Activated naive CD8-positive, alpha-beta T cell treated with anti-CD3 and anti-CD28 coated beads, Interleukin-2, amount 50 U/mL, for 24 hours (primary cell): ENCODE measurements at places on chromosomes 12 and 14.

DNA sequence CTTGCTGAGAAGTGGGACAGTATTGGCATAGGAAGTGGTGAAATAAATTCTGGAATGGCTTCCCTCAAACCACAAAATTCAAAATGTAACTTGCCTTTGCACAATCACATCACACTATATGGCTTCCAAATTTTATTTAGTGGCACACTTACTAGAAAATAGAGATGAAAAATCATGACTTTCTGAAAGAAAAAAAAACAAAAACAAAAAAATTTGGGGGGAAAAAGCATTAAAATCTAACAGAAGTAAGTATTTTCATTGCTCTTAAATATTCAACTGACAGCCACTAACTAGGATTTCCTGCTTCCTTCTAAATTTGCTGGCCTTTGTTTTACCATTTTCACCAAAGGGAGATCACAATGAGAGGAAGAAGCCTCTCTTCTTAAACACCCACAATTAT, 23.0 kb downstream of the ATF7 start:
- no peak for DNase-seq

DNA sequence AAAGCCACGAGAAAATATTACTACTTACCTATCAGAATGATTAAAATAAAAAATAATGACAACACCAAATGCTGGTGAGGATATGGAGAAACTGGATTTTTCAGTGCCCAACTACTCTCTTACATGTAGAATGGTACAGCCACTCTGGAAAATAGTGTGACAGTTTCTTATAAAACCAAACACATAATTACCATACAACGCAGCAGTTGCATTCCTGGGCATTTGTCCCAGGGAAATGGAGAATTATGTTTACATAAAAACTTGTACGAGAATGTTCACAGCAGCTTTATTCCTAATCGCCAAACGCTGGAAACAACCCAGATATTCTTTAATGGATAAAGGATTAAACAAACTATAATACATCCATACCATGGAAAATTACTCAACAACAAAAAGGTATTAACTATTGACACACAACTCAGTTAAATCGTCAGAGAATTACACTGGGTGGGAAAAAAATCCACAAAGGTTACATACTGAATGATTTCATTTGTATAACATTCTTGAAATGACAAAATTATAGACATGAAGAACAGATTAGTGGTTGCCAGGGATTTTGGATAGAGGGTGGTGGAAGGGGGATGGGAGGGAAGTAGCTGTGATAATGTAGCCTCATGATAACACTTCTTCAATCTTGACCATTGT, 35.4 kb downstream of the TAOK3 start:
- DNase-seq: no peak

DNA sequence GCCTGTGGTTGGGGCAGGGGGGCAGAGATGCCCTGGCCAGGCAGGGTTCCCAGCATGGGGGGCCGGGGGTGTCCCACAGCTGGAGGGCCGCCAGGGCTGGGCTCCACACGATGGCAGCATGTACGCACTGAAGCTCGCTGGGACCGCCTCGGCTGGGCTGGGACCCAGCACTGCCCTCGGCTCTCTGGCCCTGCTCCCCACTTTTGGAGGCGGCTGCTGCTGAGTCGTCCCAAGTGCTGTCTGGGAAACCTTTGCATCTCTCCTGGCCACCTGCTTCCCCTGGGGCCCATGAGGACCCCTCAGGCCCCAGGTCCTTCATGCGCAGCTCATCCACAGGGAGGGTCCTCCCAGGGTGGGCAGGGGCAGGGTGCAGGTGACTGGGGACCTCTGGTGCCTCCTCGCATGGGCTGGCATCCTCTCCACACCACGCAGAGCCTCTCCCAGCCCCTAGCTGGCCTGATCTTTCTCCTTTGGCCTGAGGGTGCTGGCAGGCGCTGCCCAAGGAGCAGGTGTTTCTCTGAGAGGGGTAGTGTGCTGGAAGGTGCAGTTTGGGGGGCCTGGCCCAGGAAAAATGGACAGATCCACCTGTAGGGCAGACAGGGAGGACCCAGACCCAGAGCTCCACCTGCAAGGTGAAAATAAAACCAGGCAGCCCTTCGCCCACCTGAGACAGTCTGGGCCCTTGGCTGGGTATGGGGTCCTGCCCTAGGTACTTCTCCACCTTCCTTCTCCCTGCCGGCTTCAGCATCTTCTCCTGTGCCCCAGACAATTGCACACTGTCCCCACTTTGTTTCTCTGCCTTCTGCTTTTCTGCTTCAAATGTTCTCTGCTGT, 46.9 kb downstream of the DLK1 start:
- no peak for DNase-seq

GRCh38 chr12:55610598-55610997, 26.1 kb upstream of the OR10P1 start:
- no peak for DNase-seq

DNA sequence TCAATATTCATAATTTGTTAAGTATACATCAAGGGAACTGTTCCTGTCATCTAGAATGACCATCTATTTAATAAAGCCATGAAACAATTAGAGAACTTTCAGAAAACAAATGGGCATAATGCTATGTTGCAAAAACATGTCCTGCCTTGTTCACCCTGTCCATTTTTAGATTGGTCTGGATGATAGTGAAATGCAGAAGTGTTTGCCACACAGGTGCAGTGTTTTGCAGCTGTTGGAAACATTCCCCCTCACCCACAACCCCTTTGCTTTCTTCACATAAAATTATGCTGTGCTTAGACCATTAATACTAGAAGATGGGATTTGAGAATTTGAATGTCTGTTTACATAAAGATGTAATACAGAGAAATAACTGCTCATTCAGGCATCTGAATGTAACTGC, 36.5 kb downstream of the LEMD3 start:
- no peak for DNase-seq

DNA sequence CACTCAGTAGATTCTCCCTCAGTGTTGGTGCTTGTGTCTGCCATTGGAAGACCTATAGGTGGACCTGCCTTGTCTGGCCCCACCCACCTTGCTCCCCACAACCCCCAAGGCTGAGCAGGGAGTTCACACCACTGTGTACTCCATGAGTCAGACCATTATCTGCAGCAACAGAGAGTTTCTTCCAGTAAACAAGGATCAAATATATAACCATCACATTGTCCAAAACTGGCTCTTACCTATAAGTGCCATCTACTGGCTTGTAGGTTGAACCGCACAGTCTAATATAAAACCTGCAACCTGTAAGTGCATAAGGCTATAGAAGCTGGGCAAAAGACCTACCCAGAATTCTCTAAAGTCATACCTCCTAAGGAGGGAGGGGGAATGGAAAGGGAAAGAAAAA, 7.9 kb downstream of the TAS2R13 start:
- no peak for DNase-seq

- no peak for DNase-seq
Measured at GRCh38 chr14:65531148-65531547, 118.6 kb downstream of the FUT8 start.

DNA sequence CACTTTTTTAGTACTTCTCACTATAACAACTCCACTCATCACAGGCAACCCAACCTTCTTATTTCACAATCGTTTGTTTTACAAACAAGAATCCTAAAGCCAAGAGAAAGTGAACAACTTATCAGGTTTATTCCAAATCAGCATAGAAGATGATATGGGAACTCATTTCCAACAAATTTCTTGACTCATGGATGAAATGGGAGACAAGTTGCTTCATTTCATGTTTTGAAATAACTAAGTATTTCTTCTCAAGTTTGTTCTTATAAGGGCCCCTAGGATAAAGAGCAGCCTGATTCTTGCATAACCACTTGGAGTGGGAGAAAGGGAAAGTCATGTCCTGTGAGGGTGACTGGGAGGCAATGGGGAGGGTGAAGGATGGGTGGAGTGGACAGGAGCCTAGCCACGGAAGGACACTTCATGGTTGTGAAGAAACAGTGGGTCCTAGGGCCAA, 168.3 kb downstream of the DUSP6 start:
- DNase-seq: no peak

DNA sequence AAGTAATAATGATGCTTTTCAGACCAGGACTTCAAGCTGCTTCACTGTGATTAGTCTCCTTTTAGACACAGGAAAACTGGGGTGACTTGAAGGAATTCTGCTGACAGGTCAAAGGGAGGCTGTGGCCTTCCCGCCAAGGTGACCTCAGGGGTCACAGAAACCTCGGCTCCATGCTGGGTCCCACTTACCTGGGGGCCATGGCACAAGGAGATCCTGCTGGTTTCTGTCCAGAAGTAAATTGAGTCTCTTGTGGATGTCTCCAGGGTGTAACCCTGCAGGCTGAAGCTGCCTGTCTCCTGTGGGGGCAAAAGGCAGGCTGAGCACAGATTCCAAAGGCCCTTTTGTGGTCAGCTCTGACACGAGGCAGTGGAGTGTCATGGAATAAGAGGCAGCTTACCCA, 138.7 kb upstream of the MED13L start:
- DNase-seq: no peak

GRCh38 chr14:76464856-76465255, 88.9 kb downstream of the ESRRB start:
- no peak for DNase-seq

DNA sequence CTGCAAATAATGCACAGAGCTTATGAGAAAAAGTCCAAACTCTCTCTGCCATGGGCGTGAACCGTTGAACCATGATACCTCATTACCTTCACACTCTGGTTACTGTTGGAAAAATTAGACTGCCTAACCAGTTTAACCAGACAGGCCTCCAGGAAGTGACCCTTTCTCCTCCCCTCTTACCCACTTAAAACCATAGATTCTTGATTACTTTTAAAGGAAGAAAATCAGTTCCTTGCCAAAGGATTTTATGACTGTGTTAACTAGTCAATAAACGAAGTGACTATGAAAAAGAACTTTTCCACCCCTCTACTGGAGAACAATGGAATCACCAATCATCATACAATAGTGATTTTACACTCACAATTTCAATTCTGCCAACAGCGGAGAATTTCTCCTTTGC, 254.0 kb upstream of the ATP2B1 start:
- no peak for DNase-seq

GRCh38 chr12:19615384-19615725, 176.1 kb downstream of the AEBP2 start:
- DNase-seq: no peak

- peak; percentile 68 for DNase-seq
Measured at GRCh38 chr14:65222440-65222858, 120.1 kb upstream of the MAX start.

GRCh38 chr12:81863406-81863805, 104.3 kb upstream of the PPFIA2 start:
- DNase-seq: no peak

DNA sequence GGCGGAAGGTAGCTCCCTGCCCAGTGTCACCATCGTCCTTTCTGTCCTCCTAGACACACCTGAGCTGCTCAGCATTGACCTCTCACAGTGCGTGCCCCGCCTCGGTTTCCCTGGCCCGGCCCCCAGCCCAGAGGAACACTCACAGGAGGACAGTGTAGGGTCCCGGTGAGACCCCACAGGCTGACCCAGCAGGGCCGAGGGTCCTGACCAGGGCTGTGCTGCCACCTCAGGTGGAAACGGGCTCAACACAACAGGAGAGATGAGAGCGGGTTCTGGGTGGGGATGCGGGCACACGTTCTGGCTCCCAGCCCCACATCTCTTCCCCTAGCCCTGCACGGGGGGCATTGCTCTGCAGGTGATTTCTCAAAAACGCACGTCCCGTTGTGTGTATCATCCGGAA, 98.1 kb downstream of the PIWIL1 start:
- DNase-seq: no peak

DNA sequence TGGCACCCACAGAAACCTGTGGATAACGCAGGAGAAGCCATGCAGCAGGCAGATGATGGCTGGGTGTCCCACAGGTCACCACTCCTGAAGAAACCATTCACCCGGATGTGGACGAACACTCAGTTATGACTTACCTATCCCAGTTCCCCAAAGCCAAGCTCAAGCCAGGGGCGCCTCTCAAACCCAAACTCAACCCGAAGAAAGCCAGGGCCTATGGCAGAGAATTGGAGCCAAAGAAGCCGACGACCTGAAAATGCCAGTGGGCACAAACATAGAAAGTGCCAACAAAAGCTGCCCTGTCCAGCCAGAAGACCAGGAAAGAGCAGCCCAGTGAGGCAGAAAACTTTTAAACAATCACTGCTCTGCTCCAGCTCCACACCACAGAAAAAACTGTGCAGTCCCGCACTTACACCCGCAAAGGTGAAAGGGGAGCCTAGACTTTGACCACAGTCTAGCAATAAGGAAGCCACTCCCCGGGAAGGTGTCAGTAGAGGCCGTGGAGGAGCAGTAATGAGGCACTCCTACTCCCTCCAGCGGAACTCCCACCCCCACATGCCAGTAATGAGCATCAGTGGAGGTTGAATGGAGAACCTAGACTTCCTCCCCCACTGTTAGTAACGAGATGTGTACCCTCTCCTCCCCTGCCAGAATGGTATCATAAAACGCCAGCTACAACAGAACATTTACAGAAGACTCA, 6.0 kb upstream of the ACVRL1 start:
- no peak for DNase-seq

DNA sequence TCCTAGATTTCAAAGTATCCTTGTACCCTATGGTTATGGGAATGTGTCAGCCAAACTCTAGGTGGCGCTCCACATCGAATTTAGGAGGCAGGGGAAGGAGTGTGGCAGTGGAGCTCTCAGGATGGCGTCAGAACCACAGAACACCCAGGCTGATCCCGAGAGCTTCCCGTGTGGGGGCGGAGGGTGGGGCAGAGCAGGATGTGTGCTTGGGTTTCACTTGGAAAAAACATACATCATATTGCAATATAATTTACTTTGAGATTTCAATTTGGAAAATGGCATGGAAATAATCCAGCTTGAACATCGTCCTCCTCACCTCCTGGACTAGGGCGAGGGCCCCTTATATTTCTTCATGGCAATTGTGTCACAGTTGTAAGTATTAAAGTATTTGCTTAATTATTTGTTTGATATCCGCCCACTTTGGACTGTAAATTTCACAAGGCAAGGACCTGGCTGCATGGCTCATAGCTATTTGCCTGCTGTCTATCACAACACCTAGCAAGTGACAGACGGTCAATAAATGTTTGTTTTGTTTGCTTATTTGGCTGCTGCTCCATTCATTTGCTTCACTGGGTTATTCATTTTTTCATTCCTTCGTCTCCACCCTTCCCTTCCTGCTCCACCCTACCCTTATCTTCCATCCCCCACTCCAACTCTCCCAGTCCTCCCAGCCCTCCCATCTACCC, 221.5 kb upstream of the HMGA2 start:
- DNase-seq: peak; percentile 66

DNA sequence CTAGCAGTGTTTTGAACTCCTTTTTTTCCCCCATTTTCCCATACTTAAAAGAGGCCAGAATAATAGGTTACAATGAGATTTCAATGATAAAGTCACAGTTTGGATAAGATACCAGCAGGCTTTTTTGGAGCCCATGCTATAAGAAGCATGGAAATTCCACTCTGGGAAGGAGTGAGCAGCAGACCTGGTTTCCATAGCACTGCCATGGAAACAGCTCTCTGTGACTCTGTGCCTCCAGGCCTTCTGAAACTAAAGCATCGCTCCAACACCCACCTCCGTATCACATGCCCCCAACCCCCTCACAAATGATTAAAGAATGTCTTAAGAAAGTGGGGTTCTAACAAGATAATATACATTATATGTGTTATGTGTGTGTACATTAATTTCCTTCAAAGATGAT, 165.0 kb downstream of the GRIN2B start:
- DNase-seq: no peak
